ENCODE measurements at places on chromosomes 5 and 9.

GRCh38 chr5:41325074-41325473, 111.7 kb upstream of the C6 start:
- DNase-seq = no peak

DNA sequence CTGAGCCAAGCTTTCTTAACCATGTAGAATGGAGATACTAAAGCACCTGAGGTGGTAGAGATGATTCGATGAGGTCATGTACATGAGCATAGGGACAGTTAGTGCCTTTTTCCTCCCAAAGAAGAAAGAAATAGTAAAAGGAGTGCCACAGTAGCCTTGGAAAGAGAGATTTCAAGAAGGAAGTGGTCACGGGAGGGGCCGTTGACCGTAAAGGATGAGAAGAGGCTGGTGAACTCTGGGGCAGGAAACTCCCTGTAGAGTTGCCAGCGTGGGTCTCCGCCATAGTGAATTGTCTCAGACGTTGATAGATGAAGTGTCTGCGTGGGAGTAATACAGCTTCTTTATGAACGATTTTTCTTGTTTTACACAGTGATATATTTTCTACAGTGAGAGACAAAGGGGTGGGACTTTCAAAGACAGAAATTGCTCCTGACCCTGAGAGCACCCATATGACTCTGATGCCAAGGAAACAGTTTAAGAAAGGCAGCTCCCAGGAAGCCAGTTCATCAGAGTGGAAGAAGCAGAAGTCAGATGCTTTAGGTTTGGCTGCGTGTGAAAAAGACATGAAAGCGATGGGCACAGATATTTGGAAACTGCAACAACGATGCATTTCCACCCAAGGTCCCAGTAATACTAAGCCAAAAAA, 41.3 kb downstream of the UGCG start:
- DNase-seq = peak; percentile 42

GRCh38 chr9:110249603-110250002, 6.7 kb downstream of the TXN start:
- DNase-seq = no peak

GRCh38 chr5:154765396-154765925, 10.3 kb downstream of the LARP1 start:
- no peak for DNase-seq

DNA sequence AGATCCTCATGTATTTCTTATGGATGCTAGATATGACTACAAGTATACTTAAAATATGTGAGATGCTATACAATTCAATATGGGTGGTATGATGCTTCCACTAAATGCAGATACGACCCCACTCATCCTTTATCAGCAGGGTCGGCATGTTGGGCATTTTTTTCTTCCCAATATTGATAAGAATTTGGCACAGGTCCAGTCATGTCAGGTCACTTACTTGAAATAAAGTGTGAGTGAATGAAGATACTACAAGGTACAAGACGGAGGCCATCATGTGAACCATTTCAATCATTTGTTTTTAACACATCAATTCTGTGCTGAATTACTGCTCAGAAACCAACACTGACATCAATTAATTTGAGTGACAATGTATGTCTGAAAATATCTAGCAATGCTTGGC, 146.9 kb upstream of the GNA14 start:
- no peak for DNase-seq

DNA sequence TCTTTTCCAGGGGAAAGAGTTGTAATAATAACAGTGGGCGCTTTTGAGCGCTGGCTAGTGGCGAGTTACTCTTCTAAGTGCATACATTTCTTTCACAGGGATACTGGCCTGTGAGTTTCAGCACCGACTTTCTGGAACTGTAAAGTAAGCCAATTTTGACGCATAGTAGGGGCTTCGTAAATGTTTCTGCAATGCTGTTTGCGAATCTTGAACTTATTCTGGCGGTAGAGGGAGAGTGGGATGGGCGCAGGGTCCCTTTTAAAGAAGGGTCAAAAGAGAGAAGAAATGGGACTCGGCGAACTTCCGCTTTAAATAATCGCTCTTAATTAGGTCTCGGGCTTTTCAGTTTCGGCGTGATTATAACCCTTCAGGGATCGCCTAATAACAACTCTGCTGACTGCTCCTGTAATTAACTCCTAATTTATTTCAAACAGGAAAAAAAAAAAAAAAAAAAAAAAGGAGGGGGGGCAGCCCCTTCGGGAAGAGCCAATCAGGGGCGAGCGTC, 351 bp upstream of the MSX2 start:
- no peak for DNase-seq

GRCh38 chr9:36898431-36899020, 135.5 kb downstream of the PAX5 start:
- DNase-seq = no peak

DNA sequence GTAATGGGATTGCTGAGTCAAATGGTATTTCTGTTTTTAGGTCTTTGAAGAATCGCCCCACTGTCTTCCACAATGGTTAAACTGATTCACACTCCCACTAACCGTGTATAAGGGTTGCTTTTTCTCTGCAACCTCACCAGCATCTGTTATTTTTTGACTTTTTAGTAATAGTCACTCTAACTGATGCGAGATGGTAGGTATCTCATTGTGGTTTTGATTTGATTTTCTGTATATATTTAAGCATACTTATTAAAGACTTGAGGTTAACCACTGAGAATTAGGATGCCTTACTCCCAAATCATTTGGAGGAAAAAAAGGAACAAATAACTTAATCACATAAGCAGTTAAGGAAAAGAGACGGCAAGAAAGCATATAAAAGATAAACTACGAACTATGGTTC, 181.6 kb upstream of the FST start:
- DNase-seq = no peak

DNA sequence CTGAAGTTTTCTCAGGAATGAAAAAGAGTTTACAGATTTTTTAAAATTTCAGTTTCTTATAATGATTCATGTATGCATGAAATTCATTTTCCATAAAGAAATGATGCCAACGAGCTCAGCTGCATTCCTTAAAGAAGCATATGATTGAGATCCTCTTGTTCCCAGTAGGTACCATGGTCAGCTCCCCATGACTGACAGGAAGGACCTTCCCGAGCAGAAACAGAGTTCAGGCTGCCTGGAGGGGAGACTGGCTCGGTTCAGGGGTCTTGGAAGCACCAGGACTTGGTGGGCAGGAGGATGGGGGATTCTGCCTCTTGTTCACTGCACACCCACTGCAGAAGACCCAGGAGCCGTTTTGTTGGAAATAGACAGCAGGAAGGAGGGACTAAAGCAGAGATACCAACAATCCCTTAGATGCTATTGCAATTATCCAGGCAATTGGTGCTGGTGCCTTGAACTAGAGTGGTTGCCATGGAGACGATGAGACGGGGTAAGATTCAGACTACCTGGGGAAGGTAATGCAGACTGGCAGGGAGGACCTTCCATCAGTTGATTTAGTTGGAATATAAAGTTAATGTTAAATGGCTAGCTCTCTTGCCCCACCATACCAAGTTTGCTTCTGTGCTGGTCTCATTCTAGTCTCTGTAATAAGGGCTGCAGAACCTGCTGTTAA, 447.8 kb downstream of the MTRR start:
- DNase-seq = no peak

- no peak for DNase-seq
Observed at GRCh38 chr5:58745350-58745749, 162.5 kb downstream of the RAB3C start.

DNA sequence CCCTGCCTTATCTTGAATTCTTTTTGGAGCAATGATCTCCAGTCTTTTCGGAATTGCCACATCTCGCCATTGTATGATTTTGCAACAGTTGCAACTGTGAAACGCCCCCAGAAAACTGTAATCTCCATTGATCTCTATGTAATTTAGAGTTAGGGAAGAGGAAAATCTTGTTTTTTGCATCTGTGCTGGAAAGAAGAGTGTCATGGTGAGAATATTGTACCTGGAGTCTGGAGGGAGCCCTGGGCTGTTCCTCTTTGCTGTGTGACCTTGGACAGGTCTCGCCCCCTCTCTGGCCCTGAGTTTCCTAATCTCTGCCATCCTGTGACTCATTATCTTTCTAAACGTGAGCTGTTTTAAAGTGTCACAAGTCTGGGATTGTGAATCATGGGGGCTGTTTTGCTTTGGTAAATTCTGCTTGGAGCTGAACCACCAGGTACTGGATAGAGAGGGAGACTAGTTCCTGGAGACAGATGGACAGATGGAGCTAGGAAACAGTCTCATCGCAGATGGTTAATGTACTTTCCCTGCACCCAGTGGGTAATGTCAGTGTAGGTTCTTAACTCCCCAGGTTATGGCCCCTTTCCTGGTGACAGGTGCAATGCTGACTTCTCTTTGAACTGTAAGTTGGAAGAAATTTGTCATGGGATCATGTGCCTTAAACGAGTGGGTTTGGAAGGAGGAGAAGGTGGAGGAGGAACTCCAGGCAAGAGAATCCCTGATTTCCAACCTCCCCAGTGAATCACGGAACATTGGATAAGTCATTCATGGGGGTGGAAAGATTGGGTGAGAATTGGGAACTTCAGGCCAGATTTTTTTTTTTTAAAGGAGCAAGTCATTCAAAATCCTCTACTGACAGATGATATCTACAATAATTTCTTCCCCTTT, 19.6 kb downstream of the PPARGC1B start:
- DNase-seq = no peak

DNA sequence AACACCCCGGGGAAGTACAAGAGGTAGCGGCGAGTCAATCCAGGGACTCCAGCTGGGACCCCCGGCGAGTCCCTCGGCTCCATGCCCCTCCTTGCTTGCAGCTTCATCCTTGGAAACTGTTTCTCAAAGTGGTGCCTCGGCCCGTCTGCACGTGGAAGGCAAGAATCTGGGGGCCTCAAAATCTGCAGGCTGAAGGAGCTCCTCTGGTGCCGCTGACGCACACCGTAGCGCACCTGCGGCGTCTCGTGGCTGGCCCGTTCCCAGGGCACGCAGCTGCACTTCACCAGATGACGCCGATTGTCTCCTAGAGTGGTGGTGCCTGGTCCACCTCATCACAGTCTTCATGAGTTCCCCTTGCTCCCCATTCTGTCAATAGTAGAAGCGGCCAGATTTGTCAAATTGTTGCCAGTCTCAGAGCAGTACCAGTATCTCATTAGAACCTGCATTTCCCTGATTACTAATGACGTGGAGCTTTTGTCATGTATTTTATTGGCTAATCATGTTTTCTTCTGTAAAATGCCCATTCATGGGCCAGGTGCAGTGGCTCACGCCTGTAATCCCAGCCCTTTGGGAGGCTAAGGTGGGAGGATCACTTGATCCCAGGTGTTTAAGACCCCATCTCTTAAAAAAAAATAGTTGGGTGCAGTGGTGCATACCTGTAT, 38.6 kb downstream of the GTF3C4 start:
- DNase-seq = no peak

DNA sequence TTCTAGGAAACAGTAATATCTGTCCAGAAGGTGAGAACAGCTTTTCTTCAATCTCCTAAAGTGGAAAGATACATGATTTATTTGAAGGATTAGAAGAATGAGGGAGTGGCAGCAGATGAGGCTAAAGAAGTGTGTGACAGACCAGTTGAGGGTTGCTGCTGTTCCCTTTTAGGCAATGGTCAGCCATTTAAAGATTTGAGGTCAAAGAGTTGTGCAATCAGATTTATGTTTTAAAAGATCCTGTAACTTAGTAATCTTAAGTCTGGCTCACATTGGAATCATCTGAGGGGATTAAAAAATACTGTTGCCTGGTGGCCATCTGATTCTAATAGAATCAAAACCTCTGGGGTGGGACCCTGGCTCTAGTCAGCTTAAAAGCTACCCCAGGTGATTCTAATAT, 4.3 kb upstream of the SGCD start:
- DNase-seq = peak; percentile 26

DNA sequence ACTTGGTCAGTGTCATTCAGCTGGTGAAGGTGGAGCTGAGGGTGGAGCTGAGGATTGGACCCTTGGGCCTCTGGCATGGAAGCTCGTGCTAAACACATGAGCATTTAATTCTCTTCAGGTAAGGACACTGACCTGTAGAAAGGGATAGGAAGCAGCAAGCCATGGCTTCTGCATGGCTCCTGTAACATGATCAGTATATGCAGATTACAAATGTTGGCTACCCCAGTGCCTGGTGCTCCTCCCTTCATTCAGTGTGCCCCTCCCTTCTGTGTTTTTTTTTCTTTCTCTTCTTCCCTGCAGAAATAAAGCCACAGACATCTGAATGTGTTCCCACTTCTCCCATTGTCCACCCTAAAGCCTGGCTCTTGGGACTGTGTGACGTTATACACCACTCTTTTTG, 52.9 kb downstream of the ARHGAP26 start:
- DNase-seq = no peak

DNA sequence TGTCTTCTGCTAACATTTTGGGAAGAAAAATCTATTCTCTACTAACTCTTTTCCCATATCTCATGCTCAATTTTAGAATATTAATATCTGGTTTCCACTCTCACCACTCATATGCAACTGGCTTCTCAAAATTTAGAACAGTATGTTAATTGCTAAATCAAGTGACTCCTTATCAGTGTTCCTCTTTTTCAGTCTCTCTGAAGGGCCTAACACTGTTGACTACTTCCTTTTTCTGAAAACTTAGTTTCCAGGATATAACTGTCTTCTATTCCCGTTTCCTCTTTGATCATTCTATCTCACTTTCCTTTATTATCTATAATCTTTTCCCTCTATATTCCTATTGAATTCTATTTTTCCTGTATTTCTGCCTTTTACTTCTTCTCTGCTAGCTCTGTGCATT, 1717.2 kb upstream of the C9orf72 start:
- no peak for DNase-seq

- peak; percentile 13 for DNase-seq
Observed at GRCh38 chr5:41721516-41721915, 148.7 kb downstream of the OXCT1 start.

GRCh38 chr5:80600943-80601693, 31.0 kb upstream of the ANKRD34B start:
- DNase-seq = no peak

GRCh38 chr9:13786131-13786530, 506.6 kb upstream of the MPDZ start:
- peak; percentile 58 for DNase-seq

DNA sequence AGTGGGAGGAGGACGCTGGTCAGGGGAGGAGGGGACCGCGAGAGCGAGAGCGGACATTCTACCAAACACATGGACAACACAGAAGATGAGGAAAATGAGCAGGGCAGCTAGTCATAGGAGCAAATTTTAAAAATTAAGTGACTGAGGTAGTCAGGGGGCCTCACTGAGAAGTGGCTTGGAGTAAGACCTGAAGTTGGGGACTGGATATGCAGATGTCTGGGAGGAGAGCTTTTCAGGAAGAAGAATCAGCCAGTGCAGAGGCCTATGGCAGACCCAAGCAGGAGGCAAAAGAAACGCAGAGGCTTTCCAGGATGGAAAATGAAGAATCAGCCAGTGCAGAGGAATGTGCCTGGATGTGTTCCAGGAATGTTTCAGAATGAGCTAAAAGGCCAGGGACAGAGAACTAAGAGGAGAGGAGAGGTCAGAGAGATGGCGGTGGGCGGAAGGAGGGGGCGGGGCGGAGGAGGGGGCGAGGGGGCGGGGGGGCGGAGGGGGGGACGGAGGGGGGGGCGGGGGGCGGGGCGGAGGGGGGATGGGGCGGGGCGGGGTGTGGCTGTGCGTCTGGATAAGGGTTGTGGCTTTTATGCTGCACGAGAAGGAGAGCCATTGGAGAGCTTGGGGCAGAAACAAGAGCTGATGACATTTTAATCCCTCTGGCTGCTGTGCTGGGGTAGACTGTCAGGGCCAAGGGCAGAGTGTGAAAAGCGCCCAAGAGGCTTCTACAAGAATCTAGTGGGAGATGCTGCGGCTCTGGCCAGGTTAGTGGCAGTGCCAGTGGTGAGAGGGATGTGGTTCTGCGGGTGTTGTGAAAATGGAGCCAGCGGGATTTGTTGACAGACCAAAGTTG, 129.6 kb downstream of the KCNIP1 start:
- DNase-seq = peak; percentile 84
